ENCODE measurements at places on chromosomes 13 and 19.

GRCh38 chr13:77028202-77028601, 1.2 kb upstream of the FBXL3 start:
- DNase-seq = no peak

DNA sequence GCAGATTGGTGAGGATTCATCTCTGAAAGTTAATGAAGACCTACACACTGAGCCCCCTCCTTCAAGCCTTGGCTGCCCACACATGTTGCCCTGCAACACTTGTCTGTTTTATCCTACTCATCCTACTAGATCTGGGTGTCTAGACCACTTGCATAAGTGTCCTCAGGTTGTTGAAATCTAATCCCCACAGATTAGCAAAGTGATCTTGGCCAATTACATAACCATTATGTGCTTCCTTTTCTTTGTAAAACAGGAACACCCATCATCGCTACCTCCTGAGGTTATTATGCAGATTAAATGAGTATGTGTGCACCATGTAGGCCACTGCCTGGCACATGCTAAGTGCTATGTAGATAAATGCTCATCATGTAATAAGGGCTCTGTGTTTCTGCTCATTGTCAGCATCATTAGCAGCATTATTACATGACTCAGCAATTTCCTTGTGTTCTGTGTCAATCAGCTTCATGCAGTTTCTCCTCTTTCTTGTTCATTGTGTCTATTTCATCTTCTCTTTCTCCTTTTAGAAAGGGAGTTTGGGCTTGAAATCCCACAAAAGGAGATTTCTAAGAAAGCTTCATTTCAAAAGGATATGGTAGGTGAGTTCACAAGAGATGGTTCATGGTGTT, 15.1 kb downstream of the ZNF175 start:
- no peak for DNase-seq

GRCh38 chr13:56515441-56515840, 625.3 kb upstream of the PRR20A start:
- no peak for DNase-seq

DNA sequence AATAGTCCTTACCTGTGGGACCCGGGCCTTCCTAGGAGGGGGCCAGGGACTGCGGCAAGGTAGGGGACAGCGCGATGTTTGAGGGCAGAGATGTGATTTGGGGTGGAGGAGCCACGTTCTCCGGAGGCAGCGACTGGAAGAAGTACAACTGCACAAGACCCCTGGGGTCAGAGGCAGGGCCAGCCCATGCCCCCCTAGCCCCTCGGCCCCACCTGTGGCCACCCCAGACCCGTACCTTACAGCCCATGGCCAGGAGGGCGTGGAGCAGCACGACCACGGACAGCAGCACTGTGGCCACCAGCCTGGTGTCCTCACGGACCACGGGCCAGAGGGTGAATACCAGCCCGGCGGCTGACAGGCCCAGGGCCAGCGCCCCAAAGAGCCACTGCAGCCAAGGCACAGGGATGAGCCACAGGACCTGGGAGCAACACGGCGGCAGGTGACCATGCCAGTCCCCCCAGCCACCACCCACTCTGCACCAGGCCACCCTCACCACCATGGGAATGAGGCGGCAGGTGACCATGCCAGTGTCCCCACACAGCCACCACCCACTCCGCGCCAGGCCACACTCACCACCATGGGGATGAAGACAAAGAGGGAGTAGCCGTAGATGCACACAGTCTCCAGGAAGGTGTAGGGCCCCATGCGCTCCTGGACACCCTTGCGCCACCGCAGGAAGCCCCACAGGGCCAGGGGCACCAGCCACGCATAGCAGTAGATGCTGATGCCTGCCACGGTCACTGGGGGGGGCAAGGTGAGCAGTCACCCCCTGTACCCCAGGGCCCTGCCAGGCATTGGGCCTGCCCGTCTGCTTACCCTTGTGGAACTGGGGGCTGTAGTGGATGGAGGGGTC, 5.0 kb downstream of the YIPF2 start:
- no peak for DNase-seq

DNA sequence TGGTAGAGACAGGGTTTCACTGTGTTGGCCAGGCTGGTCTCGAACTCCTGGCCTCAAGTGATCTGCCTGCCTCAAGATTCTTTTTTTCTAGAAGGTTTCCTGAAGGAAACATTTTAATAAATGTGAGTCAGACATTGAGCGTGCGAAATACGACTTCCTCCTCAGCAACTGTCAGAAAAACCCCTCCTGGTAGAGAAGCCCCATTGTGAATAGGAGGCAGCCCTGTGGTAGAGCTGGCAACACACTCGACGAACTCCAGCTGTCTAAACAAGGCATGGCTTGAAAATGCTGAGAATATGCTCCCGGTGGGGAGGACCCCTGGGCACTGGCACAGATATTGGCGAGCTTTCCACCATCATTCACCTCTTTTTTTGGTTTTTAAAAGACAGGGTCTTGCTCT, 9.8 kb downstream of the ZNF333 start:
- DNase-seq = no peak

DNA sequence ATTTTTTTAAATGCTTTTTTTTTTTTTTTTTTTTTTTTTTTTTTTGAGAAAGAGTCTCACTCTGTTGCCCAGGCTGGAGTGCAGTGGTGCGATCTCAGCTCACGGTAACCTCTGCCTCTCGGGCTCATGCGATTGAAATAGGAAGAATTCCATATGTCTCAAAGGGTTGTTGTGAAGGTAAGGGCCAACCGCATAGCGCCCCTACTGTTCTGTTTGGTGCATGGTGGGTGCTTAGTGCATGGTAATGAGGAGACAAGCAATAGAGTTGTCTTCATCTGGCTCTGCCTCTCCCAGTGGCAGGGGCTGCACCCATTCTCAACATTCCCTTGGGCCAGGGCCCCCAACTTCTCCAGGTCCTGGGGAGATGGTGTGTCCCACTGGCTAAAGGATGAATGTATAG, 68.7 kb downstream of the RASL11A start:
- no peak for DNase-seq

GRCh38 chr13:77055158-77055557, 28.2 kb upstream of the FBXL3 start:
- DNase-seq = no peak

DNA sequence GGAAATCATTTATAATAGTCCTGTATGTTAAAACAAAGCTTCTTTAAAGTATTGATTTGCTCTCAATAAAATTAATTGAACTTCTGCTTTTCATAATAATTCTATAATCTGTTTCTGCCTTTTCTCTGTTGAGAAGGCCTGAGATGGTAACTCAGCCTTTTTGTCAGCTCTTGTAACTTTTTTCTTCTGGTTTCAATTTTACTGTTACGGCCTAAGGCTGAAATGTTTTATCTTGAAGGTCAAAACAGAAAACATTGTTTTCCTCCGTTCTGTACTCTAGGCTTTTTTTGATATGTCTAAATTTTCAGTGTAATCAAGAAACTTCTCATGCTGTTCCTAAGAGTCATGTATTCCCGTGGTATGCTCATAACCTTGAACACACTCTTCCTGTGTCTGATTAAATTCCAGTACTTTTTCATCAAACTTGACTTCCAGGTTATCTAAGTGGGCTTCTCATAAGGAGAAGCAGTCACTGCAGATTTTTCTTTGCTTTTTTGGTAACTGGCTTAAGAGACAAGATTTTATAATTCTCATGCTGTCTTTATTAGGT, 7.6 kb upstream of the NAXD start:
- no peak for DNase-seq

- DNase-seq = no peak
Measured at GRCh38 chr13:76330761-76331160, 555.4 kb downstream of the KCTD12 start.

- no peak for DNase-seq
Measured at GRCh38 chr13:31522396-31522795, 216.9 kb upstream of the RXFP2 start.
